ENCODE measurements at places on chromosomes 16 and 17. TPM values are rescaled to one million over a fixed set of nuclear protein-coding genes. Genes with fewer than 3 reads are reported as not detected.

DNA sequence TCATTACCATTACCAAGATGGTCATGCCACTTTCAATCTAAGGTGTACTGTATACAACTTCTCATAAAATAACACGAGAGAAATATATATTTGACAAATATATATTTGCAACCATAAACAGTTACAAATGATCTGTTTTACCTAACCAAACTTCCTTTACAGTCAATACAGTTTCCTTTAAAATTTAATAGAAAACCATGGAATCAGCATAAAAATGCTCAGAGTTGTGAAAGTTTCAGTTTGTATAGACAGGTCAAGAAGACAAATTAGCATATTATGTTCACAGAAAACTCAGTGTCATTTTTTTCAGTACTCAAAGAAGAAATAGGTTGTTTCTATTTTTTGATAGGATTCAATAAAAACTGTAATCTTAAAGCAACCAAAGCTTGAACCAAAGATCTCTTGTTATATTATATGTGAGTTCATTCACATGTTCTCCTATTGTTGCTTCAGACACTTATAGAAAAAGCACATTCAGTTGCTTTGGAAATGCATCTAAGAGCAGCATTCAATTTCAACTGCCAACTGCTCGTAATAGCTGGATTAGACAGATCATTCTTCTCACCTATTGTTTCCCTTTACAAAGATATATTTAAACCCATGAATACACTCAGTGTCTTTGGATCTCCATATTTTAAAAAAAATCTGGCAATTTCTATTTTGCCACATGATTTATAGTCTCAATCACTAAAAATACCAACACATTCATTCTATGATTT is 15.1 kb downstream of the SSH2 start:
- no peak for DNase-seq

DNA sequence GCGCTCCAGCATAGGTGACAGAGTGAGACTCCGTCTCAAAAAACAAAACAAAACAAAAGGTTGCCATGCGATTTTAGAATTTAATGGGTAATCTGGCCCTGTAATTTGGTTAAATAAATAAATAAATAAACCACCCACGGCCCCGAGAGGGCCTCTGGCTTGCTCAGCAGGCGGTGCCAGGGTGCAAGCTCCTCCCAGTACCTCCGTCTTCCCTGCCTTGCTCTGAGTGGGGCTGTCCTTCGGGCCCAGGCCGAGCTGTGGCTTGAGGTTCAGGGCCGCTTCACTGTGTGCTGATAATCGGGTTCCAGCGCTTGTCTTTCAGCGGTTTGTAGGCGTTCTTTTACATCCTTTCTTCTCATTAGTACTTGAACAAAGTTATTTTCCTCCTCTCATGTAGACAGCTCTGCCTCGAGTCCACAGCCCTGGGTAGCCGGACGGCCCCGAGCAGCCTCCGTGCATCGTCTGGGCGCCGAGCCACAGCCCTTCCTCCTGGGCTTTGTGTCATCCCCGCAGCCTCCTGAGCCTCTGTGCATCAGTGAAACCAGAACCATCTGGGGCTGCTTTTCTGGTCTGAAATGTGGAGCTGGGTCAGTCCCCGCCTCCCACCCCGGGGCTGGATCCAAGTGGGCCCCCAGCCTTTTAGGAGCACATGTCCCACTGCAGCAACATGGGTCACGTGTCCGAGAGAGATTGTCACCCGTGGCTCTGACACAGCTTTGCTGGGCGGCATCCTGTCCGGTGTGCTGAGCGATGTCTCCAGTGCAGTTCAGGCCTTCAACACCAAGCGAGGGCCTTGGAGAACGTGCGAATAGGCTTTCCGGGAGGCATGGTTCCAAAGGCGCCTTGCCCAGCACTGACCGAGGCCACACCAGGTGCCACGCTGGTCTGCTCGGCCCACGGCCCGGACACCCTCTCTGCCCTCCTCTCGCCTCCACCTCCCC is 157.4 kb upstream of the CHMP6 start:
- no peak for DNase-seq

DNA sequence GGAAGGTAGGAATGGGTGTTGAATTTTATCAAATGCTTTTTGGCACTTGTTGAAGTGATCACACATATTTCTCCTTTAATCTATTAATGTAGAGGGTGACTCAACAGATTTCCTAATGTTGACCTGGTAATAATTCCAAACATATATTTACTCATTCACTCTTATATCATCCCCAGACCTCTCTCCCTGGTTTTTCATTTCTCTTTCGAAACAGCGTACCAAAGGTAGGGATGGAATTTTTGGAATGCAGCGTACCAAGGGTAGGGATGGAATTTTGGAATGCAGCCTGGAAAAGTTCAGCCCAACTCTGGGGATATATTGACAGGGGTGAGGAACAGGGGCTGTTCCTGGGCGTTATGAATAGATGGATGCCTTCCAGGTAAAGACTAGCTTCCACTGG is 7.3 kb downstream of the KIF18B start:
- DNase-seq, result no peak

DNA sequence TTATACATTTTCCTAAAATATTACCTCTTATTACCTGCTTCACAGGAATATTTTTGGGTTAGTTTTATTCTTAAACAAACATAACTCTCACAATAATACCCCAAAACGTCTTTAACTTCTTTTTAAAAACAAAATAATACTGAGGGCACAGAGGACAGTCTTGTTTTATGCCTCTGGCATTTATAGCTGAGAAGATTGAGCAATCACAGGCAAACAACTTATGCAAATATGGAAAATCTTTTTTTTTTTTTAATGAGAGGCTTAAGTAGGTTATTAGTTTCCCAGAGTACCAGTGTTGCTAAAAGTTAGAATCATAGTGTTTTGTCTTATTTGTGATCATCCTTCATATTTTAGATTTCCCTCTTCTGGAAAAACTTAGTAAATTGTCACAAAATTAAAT is 195.0 kb downstream of the FTO start:
- no peak for DNase-seq

- DNase-seq, result no peak
Measured at GRCh38 chr16:13036600-13036999, 135.2 kb downstream of the SHISA9 start.

DNA sequence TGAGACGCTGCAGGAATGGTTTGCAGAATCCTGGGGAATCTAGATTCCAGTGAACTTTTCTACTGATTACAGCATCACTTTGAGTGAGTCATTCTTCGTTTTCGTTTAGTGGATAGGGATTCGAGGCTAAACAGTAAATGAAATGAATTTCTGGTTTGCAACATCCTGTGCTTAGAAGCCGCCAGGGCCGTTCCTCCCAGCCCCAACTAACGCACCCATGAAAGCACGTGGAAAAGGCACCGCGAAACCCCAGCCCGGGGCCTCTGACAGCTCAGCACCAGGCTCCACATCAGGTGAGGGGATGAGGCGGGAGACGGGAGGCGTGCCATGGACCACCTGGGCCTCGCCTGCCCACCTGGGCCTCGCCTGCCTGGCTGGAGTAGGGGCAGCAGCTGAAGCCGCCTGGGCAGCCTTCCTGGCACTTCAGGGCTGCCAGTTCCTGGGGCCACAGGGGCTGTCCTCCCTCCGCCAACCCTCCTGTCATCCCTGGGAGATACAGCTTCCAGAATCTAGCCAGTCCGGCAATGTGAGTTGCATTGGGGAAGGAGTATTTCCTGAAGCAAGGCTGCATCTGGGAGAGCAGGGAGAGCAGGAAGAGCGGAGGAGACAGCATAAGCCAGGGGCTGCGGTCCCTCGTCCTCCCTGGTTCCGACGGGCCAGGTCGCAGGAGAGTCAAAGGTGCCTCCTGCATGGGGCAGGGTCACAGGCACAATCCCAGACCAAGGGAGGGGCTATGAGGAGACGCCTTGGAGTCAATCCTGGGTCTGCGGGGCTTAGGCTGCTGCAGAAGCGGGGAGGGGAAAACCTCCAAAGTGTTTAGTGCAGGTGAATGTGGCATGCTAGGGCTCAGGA is 78.4 kb downstream of the RPH3AL start:
- DNase-seq, result no peak

DNA sequence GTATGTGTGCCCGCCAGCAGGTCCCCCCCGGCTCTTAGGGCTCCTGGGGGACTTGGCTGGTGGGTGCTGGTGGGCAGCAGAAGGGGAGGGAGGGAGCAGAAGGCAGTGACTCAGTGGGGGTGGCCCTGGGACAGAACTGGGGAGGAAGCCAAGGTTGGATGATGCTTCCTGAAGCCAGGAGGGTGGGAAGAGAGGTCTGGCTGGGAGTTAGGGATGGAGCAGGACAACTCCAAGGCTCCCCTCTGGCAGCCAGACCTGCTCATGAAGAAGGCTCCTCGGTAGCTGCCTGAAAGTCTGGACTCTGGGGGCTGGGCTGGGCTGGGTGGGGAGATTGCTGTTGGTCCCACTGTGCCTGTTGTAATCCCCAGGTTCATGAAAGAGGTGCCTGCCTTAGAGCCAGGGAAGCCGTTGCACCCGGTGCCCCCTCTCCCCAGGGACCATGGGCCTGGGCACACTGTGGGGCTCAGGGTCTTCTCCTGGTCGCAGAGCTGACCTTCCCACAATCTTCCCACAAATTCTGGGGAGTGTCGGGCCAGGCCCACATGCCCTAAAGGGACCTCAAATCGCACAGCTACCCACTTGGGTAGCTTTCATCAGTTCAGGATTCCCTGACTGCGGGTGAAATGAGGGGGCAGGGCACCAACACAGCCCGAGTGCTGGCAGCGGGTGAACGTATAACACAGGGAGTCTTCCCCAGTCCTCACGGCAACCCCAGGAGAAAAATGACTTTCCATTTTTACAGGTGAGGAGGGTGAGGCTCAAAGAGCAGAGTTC is 1.1 kb upstream of the PLEKHG4 start:
- no peak for DNase-seq

DNA sequence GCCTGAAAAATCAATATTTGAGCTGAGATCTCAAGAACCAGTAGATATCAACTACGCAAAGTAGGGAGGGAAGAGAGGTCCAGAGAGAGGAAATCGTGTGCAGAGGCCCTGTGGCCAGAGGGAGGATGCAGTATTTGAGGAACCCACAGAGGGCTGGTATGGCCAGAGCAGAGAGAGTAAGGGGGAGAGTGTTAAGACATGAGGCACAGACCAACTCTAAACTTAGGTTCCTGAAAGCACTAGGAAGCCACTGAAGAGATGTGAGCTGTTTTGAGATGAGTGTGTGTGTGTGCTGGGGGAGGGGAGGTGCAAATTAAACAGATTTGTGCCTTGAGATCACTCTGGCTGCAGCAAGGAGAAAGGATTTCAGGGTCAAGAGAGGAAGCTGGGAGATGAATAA is 10.9 kb downstream of the SLC13A2 start:
- DNase-seq, result no peak

DNA sequence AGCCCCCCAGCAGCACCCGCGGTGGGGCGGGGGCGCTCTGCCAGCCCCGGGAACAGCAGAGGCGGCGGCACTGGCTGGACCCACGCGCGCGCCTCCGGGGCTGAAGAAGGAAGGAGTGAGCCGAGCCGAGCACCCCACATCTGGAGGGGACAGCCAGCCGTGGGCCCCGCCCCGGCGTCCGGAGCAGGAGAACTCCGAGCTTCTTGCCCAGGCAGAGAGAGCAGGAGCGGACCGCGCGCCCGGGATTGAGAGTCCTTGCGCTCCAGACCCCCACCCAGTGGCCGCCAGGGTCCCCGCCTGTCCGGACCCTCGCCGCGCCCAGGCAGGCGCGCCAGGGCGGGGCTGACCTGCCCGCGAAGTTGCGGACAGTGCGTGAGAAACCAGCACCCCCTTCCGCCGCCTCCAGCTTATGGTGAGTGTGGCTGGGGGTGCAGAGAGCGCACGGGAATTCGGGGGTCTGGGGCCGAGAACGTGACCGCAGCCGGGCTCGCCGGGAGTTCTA is 921.9 kb upstream of the EEF2KMT start:
- no peak for DNase-seq

- DNase-seq, result no peak
Measured at GRCh38 chr17:81519284-81520020, 6.9 kb upstream of the ACTG1 start.

GRCh38 chr16:24609740-24610415 is 70.5 kb downstream of the RBBP6 start:
- no peak for DNase-seq

GRCh38 chr16:21277045-21277926 is 804 bp downstream of the CRYM start:
- no peak for DNase-seq

GRCh38 chr17:39485555-39485954 is 24.3 kb downstream of the CDK12 start:
- peak; percentile 13 for DNase-seq

GRCh38 chr16:63876103-63876502 is 1245.8 kb downstream of the CDH11 start:
- DNase-seq, result no peak

GRCh38 chr17:34499576-34499975 is 79.8 kb upstream of the TMEM132E start:
- no peak for DNase-seq

DNA sequence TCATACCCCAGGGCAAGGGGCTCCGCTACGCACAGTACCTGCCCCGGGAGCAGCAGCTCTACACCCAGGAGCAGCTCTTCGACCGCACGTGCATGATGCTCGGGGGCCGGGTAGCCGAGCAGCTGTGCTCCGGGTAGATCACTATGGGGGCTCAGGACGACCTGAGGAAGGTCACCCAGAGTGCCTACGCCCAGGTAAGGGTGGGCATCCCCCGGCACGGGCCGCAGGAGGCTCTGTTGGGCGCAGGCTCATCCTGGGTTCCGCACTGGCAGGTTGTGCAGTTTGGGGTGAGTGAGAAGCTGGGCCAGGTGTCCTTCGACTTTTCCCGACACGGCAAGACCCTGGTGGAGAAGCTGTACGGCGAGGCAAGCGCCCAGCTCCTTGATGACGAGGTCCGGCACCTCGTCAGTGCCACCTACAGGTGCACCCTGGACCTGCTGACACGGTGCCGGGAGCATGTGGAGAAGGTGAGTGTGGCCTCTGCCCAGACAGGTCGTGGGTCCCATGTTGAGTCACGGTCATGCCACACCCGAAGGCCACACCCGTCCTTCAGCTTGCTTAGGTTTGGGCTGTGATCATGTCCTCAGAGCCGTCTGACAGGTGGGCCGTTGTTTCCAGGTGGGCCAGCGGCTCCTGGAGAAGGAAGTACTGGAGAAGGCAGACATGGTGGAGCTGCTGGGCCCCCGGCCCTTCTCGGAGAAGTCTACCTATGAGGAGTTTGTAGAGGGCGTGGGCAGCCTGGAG is 19.3 kb downstream of the DBNDD1 start:
- DNase-seq, result no peak

GRCh38 chr17:50599606-50600005 is 35.1 kb upstream of the ABCC3 start:
- DNase-seq, result no peak

- no peak for DNase-seq
Measured at GRCh38 chr16:71282943-71283342, 6.3 kb downstream of the CMTR2 start.

GRCh38 chr17:5027916-5028315 is 7.3 kb downstream of the SLC52A1 start:
- DNase-seq, result no peak

The CCL7 gene
- total RNA-seq, result 0.31 TPM

The CORO6 gene
- total RNA-seq, result 9.7 TPM

The CPHXL2 gene
- total RNA-seq, result not detected

The SYT17 gene
- 5.4 TPM for total RNA-seq

The KLHL10 gene
- total RNA-seq, result not detected

The RFWD3 gene
- 53.7 TPM for total RNA-seq

The ZACN gene
- total RNA-seq, result not detected

The HOXB6 gene
- total RNA-seq, result 196 TPM

Measured in Panc1 (cell line).